Calu3 (cell line): ENCODE measurements at places on chromosomes 13 and 19. TPM values are rescaled to one million over a fixed set of nuclear protein-coding genes. Genes with fewer than 3 reads are reported as not detected.

Gene TDRD12
- 0.17 and 0.33 TPM in 2 replicates for total RNA-seq

Gene ZNF793
- total RNA-seq = not detected in 2 replicates

Gene FXYD1
- 1.6 and 2.0 TPM in 2 replicates for total RNA-seq

Gene GRK1
- total RNA-seq = not detected in 2 replicates

Gene CCDC122
- total RNA-seq = 6.1 and 6.2 TPM in 2 replicates

Gene MCEMP1
- not detected in 2 replicates for total RNA-seq
